ENCODE measurements at places on chromosomes 11 and 22.

- DNase-seq: no peak
Measured at GRCh38 chr11:131353766-131354165, 16.6 kb upstream of the NTM start.

- no peak for DNase-seq
Measured at GRCh38 chr22:22763512-22763911, 119.1 kb downstream of the GGTLC2 start.

DNA sequence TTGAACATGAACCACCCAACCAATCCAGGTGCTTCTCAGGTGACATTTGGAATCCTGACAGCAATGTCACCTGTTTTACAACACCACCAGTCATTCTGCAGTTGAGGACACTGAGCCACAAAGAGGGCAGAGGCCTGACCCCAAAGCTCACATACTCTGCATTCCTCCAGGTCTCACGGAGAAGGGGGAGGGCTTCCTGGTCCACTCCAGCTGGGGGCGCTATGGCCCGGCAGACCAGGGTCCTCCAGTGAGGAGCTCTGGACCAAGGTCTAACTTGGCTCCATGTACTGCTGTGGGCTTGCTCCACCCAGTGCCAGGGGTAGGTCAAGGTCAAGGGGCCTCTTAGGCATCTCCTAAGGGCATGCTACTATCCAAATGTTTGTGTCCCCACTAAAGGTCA lies 1.5 kb upstream of the PNPLA3 start:
- no peak for DNase-seq

- no peak for DNase-seq
Measured at GRCh38 chr11:85595285-85595884, 31.8 kb downstream of the DLG2 start.

GRCh38 chr11:10858439-10859325 lies 829 bp upstream of the ZBED5 start:
- no peak for DNase-seq

GRCh38 chr22:49574205-49574880 lies 253.3 kb downstream of the BRD1 start:
- DNase-seq: no peak

- DNase-seq: no peak
Measured at GRCh38 chr11:127994736-127995135, 592.6 kb downstream of the ETS1 start.

GRCh38 chr11:106426696-106427095 lies 349.2 kb downstream of the AASDHPPT start:
- no peak for DNase-seq

DNA sequence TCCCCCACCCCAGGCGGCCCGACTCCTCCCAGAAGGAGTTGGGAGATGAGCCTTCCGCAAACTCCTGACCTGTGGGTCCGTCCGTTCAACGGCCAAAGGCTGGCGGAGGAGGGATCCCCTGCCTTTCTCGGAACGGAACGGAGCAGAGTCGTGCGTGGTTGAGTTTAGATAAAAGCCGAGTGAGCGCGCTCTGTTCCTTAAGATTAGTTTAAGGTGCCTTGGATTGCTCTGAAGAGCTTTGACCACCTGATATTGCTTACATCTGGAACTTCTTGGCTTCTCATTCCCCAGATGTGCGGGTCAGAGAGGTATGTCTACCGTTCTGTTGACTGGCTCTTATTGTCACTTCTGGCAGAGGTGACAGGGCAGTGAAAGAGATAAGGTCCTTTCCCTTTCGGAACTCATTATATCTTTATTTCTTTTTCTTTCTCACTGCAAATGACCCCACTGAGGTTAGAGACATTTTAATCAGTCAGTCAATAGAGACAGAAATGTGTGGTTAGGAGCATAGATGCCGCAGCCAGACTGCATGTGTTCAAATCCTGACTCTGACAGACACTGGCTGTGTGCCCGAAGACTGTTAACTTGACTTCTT lies at the start of gene TRIM6:
TRIM6 (plus strand) TSS at position 31 of the 595 bp plus-strand sequence; CDS start at position 292, 261 bp downstream.
- no peak for DNase-seq

GRCh38 chr22:35462498-35463230 lies 62.7 kb downstream of the MCM5 start:
- DNase-seq: no peak

DNA sequence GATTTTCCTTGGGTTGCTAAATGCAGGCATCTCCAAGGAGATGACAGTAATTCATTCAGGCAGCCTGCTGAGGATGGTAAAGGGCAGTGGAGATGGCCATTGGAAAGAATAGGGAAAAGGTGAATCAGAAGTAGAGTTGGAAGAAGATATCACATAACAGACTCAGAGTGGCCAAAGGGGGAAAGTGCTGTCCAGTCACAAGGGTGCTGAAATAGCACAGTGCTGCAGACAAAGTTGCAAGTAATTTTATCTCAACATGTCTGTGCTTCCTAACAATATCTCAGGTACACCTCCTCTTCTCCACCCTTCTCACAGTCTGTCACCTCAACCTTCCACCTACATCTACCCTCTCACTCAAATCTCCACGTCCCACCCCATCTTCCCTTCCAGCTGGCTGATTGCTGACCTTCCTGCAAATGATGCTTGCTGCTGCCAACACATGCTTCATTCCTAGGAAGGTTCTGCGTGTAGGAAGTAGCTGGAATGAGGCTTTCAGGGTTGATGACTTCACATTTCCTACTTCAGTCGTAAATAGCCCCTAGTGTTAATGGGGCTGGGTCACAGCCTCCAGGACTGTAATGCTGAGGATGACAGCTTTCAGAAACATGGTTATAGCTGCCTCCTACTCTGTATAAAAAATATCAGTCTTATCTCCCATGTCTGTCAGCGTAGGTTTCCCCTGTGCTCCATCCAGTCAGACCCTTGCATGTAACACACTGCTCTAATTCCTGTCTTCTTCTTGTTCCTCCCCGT lies 123.9 kb downstream of the CTNND1 start:
- no peak for DNase-seq

- peak; percentile 25 for DNase-seq
Measured at GRCh38 chr11:721741-722345, 15.8 kb downstream of the EPS8L2 start.

GRCh38 chr22:48406161-48406560 lies 1421.5 kb downstream of the BRD1 start:
- DNase-seq: no peak

DNA sequence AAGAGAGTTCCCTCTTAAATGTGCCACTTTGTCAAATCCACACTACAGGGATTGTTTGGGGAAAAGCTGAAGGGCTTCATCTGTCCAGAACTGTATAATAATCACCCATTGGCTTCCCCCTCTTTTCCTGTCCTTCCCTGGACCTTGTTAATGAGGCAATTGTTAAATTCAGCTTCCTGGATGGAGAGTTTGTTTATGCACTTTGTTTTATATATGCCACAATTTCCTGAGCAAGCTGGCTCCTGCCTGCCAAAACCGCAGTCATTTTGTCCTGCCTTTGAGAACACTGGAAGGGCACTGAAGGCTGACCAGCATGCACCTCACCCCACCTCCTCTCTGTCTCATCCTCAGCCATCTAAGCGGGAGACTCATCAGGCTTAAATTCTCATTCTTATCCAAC lies 86.2 kb downstream of the MSANTD4 start:
- no peak for DNase-seq

- no peak for DNase-seq
Measured at GRCh38 chr11:47560426-47560825, 5.0 kb upstream of the PTPMT1 start.
